Erythroblast (primary cell): ENCODE measurements at places on chromosomes 11 and 22.

DNA sequence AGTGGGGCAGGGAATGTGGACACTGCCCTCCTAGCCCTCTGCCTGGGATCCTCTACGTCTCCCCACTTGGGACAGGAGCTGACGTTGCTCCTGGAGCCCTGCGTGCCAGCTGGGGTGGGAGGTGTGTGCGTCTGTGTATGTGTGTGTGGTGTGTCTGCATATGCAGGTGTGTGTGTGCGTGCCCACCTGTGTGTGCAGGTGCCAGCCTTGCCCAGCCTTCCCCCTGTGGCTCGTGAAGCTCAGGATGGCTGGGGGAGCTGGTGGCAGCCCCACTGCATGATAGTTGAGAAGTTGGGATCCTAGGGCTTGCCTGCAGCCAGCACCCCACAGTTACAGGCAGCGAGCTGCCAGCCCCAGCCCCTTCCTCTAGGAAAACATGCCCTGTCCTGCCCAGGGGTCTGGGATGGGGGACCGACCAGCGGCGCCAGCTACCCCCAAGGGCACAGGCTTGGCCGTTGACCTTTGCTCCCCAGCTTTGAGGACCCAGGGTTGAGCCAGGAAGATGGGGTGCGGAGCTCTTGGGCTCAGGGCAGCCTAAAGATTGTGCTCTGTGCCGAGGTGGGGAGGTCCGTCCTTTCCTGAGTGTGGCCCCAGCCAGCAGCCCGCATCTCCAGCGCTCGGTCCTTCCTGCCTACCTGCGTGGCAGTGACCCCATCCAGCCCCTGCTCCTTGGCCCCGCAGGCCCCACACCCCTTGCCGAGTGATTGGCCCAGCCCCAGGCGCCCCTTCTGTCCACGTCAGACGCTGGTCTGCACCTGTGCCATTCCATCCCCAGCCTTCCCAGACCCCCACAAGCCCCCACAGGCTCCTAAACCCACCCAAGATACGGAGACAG, 15.7 kb downstream of the BRSK2 start:
- DNase-seq: no peak

GRCh38 chr22:50112151-50113118, 22.6 kb downstream of the MOV10L1 start:
- DNase-seq: no peak

GRCh38 chr22:31898926-31899325, 45.4 kb upstream of the YWHAH start:
- no peak for DNase-seq

DNA sequence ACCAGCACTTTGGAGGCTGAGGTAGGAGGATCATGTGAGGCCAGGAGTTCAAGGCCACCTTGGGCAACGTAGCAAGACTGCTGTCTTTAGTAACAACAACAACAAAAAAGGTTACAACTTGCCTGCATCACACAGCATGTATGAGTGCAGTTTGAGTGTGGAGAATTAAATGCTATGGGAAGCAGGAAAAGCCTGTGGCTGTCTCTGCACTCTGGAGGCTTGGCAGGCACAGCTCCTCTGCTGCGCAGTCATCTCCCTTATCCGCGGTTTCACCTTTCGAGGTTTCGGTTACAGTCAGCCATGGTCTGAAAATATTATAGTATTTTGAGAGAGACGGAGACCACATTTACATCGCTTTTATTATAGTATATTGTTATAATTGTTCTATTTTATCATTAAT, 2.9 kb downstream of the MICAL2 start:
- peak; percentile 22 for DNase-seq

DNA sequence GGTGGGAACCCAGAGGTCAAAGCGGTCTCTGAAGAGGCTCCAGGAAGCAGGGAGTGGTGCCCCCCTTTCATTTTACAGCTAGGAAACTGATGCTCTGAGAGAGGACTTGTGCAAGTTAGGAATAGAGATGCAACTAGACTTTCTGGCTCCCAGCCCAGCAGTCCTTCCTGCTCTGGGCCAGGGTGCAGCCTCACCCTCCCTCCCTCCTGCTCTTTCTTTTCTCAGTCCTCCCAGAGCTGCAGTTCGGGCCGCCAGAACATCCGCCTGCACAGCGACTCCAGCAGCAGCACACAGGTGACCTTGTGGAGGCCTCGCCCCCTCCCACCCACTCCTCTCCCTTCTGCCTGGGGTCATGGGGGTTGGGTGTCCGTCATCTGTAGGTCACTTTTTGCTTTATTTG, 51.5 kb downstream of the LHFPL7 start:
- DNase-seq: no peak

GRCh38 chr11:45470794-45471167, 184.6 kb upstream of the SYT13 start:
- DNase-seq: no peak

DNA sequence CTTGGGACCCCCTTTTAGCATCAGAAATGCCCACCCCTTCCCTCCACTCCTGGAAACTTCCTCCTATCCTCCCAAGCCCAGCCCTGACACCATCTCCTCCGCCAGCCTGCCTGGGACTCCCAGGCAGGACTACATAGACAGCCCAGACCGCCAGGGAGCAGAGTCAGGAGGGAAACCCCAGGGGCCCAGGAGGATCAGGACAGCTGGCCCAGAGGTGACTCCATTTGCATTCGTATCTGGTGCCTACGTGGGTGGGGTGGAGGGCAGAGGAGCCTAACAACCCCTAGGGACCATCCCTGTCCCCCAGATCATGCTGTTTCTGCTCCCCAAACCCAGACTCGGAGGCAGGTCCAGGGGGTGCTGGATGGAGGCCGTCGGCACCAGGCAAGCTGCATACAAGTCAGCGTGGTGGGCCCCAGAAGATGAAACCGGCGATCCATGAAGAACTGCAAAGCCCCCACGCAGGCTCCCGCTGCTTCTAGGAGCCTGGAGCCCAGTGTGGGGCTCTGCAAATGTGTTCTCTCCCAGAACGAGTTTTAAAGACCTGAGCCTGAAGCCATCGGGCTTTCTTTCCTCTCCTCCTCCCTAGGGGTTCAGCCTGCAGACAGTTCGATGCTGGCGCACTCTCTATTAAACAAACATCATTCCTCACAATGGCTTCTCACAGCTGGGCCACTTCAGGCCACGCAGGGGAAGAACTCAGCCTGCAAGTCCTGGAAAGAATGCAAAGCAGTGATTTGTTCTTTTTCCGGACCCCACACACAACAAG, 1506.8 kb downstream of the BRD1 start:
- DNase-seq: no peak

DNA sequence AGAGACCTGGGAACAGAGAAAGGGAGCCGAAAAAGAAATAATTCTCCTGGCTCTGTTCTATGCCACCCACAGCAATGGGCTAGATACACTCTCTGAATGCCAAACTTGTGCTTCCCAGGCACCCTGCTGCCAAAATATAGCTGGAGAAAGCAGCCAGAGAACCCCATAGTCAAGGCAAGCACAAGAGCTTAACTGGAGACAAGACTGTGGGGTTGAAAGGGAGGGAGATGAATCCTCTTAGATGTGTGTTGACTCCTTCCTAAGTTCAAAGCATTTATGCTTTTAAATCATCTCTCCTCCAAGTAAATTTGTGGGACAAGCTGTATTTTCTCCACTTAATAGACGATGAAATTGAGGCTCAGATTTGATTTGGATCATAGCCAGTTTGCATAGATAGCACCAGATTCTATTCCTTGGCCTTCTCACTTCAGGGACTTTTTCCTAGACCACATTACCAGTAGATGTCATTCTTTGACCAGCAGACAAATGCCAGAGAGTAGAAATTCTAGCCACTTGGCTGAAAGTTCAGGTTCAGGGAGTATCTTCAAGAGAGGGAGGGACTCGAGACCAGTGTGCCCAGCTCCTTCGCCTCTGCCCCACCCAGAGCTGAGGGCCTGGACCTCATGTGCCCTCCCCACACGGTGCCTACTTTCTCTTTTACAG, 16.5 kb upstream of the ETS1 start:
- DNase-seq: no peak

DNA sequence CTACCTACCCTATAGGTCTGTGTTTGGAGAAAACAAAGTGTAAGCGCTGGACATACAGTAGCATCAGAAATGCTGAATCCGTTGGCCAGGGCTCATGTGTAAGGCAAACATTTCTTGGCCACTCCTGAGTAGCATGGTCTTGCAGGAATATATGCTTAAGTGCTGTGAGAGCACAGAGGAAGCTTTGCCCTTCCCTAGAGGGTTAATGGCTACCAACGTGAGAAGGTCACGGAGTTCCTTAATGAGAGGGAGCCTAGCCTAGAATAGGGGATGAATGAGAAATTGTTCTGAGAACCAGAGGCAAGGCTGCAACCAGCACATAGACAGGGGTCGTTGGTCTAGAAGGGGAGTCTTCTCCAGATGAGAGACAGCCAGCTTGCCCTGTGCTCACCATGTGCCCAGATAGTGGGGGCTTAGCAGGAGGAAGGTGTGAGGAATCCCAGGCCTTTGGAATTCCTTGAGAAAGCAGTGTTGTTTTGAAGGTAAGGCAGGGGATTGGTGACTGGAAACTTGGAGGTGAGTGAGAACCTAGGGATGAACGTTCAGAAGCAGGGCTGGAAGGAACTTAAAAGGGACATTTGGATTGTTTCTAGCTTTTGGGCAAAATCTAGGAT, 29.5 kb downstream of the RCOR2 start:
- no peak for DNase-seq

GRCh38 chr11:57704932-57705331, 7.1 kb downstream of the MED19 start:
- DNase-seq: no peak

GRCh38 chr11:64787526-64788320, 9.4 kb upstream of the SF1 start:
- DNase-seq: peak; percentile 83

GRCh38 chr11:19437760-19438159, 197.0 kb upstream of the E2F8 start:
- DNase-seq: no peak

- DNase-seq: no peak
These were observed 65.3 kb downstream of the ARFGAP2 start for GRCh38 chr11:47111318-47111804.

GRCh38 chr22:17536269-17536668, 27.0 kb upstream of the SLC25A18 start:
- DNase-seq: no peak

- no peak for DNase-seq
These were observed 17.3 kb downstream of the TRMU start for GRCh38 chr22:46352691-46353386.

GRCh38 chr11:61076506-61077304, 25.6 kb upstream of the CD5 start:
- DNase-seq: no peak

GRCh38 chr11:112719736-112720525, 241.3 kb upstream of the NCAM1 start:
- DNase-seq: no peak

DNA sequence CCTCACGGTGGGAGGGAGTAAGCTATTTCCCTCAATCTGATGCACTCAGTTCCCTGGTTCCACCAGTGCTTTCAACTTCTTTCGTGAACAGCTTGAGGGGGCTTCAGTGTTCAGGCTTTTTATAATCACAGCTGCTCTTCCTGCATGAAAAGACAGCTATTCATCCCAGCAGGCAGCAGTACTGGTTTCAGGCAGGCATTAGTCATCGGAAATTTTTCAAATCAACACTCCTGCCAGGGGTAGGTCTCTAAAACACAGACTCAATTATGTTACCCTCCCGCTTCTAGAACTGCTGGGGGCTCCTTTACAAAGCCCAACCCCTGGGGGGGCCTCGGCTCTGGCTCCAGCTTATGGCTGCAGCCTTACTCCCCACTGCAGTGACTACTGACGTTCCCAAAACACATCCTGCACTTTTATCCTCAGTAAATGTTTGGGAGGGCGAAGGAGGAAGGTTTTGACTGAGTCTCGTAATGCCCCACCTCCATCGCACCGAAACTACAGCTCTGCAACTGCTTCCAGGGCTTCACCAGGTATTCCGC, 5.8 kb downstream of the POLDIP3 start:
- DNase-seq: no peak

- no peak for DNase-seq
These were observed 29.2 kb downstream of the METTL15 start for GRCh38 chr11:28137366-28137765.

DNA sequence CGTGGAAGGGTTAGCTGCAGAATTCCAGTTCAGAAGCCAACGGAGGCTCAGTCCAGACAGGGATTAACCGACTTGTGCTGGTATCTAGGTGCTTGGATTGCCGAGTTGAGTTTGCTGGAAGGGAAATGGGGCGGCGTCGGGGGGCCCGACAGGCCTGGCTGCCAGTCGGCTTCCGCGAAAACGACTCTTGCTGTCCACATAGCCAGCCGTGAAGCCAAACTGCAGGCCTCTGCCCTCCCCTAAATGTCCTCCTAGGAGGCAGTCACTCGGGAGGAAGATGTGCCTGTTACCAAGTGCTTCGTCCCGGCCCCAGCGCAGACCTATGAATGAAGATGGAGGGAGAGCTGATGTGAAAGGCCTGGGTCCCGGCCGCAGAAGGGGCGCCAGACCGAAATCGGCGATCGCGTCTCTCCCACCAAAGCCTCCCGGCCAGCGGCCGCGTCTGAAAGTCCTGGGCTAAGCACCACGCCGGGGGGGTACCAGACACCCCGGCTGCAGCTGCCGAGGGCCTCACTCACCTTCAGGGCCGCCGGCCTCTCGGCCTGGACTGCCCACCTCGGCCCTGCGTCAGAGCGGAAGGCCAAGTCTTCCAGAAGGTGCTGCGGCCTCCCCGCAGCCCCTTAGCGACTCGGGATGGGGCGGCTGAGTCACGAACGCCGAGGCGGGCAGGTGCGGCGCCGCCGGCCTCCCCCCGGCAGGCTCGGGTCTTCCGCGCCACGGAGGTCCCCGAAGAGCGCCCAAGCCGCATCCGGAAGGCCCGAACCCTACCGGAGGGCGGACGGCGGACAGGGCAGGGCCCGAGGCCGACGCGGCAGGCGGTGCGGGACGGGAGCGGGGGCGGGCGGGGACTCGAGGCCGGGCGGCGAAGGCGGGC, 7.5 kb downstream of the DPAGT1 start:
- DNase-seq: peak; percentile 74

GRCh38 chr11:125871391-125872137, 15.9 kb upstream of the HYLS1 start:
- peak; percentile 60 for DNase-seq

- no peak for DNase-seq
These were observed 4.2 kb upstream of the TMPRSS6 start for GRCh38 chr22:37113757-37114156.

GRCh38 chr22:37032535-37033460, 13.3 kb downstream of the MPST start:
- DNase-seq: no peak

DNA sequence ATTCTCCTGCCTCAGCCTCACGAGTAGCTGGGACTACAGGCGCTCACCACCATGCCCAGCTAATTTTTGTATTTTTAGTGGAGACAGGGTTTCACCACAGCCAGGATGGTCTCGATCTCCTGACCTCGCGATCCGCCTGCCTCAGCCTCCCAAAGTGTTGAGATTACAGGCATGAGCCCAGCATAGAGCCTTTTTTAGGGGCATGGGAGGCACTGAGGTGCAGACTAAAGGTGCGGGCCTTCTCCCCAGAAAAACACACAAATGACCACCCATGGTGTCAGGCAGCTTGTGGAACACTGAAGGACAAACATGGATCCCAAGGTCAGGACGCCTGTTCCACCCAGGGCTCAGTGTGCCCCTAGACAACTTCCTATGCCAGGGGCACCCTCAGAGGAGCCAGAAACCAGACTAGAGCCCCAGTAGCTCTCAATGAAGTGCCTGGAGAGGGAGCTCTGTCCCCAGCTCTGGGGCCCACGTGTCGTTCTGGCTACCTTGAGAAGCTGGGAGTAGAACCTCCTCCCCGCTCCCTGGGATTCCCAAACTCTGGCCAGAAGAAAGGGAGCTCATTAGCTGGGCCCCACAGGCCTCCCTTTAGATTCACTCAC, 21.2 kb upstream of the CD5 start:
- no peak for DNase-seq

- no peak for DNase-seq
These were observed 67.5 kb downstream of the MED15 start for GRCh38 chr22:20574920-20575353.
